ENCODE measurements at places on chromosomes 1 and 21.

- DNase-seq = no peak
Observed at GRCh38 chr1:10737651-10738050, 58.8 kb downstream of the CASZ1 start.

GRCh38 chr1:157932069-157932468 lies 61.4 kb upstream of the KIRREL1 start:
- no peak for DNase-seq

DNA sequence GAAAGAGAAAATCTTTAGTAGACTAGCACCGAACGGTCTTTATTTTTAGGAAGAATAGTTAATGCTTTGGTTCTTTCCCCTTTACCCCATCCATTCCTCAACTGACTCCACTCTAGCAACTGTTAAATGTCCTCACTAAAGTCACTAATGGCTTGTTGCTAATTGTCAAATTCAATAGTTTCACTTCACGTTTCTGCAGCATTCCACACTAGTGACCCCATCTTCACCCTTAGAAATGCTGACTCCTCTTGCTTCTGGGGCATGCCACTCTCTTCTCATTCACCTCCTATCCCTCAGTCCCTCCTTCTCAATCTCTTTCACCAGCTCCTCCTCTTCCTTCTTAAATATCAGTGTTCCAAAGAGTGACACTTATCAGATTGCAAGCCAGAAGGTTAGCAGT lies 19.4 kb upstream of the CADM3 start:
- no peak for DNase-seq

DNA sequence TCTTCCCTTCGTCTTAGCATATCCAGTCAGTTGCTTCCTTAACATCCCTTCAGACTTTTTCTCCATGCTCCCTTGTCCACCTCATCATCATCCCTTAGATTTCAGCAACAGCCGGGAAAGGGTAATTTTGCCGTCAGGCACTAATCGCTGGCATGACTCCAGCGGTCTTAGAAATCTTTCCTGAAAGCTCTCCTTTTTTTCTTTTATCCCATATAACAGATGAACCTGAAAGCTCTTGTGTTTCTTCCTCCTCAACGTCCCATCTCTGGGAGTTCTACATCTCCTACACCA lies 10.4 kb upstream of the BOLA1 start:
- DNase-seq = peak; percentile 60

DNA sequence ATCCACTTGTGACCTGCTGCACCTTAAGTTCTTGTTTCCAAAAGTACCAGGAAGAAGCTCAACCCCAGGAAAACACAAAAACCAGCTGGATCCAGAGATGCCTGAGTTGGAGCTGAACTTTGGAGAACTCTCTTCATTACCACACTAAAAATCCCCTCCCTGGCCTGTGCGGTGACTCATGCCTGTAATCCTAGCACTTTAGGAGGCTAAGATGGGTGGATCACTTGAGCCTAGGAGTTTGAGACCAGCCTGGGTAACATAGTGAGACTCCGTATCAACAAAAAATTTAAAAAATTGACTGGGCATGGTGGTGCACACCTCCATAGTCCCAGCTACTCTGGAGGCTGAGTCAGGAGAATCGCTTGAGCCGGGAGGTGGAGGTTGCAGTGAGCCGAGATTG lies 6.2 kb downstream of the MAP1LC3C start:
- DNase-seq = no peak
